ENCODE measurements at places on chromosomes 5 and 9. TPM values are rescaled to one million over a fixed set of nuclear protein-coding genes. Genes with fewer than 3 reads are reported as not detected.

- no peak for DNase-seq
Observed at GRCh38 chr9:118992813-118993794, 376.1 kb downstream of the BRINP1 start.

GRCh38 chr9:132459661-132460060, 49.6 kb downstream of the CFAP77 start:
- DNase-seq, result no peak

DNA sequence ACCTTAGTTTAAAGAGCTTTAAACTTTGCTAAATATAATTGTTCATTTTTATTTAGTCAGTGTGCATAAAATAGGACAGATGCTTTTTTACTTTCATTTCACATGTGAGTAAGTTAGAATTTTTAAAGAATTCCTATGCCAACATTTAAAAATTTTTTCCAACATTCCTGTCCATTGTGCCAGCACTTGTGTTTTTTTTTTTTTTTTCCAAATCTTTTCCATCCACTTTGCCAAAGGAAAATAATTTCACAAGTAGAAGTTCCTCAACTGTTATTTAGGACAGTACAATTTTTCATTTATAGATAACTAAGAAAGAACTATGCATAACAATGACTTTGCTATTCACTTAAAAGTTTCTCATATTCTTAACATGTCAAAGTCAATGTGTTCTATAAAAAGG, 189.5 kb downstream of the ADAMTS6 start:
- no peak for DNase-seq

SLC46A2 gene
- not detected for total RNA-seq

CTSV gene
- total RNA-seq, result not detected

ACER2 gene
- 5.5 TPM for total RNA-seq

DNAJA1 gene
- total RNA-seq, result 68.6 TPM

C9orf50 gene
- total RNA-seq, result not detected
